ENCODE measurements at places on chromosomes 11 and 22.

DNA sequence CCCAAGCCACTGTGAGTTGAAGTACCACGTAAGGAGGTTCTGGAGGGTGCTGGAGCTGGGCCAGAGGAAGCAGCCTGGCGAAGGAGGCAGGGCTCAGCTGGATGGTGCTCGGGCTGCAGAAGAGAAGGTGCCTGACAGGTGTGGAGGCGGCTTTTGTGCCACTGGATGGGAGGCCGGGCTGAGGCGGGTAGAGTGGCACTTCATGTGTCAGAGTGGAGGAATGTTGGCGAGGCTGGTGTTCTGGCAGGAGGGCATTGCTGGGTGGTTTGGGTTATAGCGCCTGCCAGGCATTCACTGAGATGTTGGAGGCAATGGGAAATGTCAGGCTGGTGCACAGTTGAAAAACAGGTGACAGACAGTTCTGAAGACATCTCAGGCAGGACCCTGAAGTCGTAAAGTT is 24.2 kb downstream of the UBE2L3 start:
- no peak for DNase-seq

DNA sequence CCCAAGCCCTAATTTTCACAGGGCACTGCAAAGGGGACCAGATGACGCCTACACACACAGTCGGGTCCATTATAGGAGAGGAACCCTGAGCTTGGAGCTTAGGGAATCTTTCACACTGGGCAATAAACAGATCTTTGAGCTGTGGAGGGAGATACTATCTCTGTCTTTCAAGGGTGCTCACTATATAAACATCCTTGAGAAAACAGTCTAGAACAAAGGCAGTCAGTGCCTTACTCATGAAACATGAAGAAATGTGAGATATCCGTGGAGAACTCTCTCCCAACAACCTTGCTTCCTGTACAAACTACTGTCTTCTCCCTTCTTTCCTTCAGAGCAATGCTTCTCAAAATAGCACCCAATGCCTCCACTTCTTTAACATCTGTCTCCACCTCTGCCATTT is 109.0 kb upstream of the APOA1 start:
- DNase-seq, result no peak

DNA sequence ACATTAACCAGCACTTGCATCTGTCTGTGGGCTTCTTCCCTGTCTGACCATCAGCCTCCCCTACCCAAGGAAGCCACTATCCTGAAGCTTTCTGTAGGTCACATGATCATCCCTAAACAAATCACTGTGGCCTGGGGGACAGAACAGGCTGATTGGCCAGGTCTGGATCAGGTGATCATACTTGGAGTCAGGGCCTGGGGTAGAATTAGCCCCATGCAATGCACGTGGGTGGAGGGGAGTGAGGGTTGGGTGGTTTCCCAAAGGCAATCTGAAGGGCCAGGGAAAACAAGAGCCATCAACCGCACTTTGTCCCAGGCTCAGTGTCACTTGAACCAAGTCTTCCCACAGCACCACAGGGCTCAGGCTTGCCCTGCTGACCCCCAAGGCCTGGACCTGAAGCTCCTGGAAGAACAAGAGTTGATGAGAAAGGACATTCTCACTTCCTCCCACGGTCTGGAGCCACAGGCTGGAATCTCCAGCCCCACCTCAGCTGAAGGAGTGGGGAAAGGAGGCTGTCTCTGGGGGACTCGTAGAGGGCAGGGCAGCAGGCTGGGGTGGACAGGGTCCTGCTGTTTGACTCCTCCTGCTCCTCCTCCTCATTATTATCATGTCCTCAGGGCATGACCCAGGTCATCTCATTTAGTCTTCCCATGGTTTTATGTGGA is 31.5 kb upstream of the TSPAN18 start:
- DNase-seq, result no peak

DNA sequence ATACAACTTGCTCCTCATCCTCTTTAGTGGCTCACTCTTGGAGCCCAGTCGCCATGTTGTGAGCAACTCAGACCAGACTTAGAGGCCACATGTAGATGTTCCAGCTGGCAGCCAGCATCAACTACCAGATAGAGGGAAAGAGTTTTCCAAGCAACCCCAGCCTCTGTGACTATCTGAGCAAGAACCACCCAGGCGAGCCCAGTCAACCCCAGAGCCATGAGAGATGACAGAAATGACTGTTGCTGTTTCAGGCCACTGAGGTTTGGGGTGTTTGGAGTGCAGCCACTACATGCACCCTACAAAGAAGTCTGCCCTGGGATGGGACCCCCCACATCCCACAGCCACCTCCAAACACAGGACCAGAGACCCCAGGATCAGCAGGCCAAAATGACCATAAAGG is 24.8 kb upstream of the CLDN5 start:
- no peak for DNase-seq

DNA sequence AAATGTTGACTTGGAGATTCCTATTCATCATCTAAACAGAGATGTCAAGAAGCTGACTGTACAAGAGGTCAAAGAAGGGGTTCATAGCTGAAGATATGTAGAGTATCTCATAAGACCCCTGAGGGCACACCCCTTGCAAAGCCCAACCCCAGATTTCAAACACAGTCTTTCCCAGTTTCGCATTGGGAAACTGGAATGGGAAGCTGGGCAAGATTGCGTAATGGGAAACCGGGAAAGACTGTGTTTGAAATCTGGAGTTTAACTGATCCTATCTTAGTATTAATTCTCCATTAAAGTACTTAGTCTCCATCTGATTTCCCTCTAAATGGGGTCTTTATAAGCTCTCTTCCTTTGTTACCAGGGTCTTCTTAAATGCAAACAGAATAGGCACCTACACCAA is 99.5 kb downstream of the FAM76B start:
- DNase-seq, result no peak

- no peak for DNase-seq
Measured at GRCh38 chr11:109775686-109776085, 317.5 kb upstream of the ZC3H12C start.

DNA sequence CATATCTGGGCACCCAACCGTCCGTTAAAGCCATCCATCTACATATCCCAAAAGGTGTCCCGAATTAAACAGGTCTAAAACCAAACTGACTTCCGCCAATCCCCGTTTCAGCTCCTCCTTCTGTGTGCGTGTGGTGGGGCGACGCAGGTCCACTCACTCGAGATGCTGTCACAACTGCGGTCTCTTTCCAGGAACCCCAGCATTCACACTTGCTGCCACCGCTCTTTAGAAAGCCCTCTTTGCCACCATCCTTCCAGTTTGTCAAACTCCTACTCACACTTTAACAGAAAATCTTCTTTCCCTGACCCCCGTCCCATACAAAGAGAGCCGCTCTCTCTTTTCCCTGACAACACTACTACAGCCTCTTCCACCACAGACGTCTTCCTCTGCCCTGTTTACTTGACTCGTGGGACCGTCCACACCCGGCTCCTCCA is 467 bp downstream of the ESS2 start:
- DNase-seq, result no peak

DNA sequence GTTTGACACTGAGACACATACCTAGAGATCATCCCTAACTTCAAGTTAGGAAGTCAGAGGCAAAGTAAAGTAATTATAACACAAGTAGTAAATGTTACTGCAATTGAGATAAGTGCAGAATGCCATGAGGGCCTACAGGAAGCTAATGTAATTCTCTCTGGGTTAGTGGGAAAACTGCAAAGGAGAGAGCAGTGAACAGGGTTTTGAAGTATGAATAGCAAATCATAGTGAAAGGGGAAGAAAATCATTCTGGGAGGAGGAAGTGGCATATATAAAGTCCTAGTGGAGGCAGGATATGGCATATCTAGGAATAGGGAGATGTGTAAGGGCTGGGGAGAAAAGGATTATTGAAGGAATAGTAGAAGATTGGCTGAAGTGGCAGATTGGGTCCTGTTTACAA is 27.9 kb downstream of the RNF169 start:
- DNase-seq, result no peak

DNA sequence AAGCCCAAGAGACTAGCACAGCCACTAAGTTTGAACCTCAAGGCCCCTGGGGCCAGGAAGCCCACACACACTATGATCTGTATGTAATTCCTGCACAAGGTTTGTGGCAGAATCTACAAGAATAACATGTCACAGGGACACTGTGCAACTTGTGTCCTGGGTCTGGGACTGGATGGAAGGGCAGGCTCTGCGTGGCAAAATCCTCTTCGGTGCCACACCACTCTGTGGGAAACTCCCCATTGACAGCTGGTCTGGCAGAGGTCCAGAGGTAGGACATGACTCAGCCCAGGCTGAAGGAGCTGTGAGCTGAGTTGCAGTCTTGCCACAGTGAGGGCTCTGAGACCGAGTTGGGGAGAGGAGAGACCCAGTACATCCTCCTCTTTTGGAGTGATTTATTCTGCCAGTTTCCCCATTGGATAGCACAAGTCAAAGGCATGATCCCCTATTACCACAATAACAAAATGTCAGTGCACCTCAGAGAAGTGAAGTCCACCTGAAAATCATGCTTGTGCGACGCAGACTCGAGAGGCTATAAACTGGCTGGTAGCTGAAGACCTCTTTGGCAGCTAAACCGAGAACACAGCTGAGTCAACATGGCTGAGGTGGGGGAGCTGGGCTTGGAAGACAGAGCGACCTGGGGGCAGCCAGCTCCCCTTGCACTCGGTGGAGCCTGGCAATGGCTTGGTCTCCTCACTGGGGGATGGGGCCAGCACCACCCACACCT is 23.3 kb upstream of the SERPIND1 start:
- peak; percentile 86 for DNase-seq

DNA sequence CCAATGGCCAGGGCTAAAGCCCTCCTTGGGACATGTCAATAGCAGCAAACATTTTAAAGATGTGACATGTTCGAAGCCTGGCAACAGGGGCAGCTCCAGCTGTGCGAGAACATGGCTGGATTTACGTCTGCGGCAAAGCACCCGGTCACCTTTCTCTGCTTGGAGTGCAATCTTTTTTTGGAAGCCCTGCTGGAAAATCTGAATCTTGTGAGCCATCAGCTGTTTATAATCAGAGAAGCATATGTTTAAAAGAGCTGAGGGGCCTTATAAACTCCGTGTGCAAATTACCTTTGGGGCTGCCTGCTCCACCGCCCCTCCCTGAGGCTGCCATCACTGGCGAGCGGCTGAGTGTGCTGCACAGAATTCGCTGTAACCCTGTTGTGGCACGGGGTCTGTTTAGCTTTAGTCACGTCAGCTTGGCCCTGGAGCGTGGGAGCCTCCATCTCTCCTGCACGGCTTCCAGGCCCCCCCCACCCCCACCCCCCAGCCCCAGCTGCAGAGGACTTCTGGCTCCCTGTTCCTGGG is 9.0 kb upstream of the KCNQ1OT1 start:
- no peak for DNase-seq

GRCh38 chr11:73590991-73591390 is 6.9 kb downstream of the FAM168A start:
- DNase-seq, result no peak

GRCh38 chr11:82458147-82458546 is 275.5 kb downstream of the FAM181B start:
- DNase-seq, result no peak

DNA sequence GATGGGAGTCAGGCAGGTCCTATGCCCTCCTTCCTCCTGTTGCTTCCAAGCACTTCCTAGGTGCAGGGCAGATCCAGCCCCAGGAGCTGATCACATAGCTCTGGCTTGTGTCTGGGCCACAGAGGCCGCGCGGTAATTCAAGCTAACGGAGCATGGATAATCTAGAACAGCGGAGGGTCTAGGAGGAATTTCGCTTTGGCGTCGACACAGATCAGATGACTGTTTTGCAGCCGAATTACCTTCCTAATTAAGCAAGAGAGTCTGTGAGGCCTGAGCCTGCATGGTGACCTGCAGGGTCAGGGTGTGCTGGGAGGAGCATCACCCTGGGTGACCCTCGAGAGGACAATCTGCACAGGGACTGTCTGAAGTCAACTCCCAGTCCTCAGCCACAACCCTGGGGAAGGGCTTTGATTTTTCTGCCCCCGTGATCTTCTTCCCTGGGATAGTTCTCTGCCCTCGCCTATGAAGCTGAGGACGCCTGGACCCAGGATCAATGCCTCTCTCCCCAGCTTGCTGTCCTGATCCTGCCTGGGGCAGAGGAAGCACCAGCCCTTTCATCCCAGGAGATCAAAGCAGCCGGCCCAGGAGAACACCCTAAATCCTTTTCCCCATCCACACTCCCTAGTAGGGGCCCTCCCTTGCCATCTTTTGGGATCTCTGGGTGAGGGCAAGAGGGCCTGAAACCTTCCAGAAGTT is 11.0 kb downstream of the NECTIN1 start:
- no peak for DNase-seq

- DNase-seq, result no peak
Measured at GRCh38 chr11:9285850-9286587, 20.9 kb upstream of the DENND5A start.

GRCh38 chr22:17281440-17281841 is 62.2 kb upstream of the ADA2 start:
- no peak for DNase-seq

DNA sequence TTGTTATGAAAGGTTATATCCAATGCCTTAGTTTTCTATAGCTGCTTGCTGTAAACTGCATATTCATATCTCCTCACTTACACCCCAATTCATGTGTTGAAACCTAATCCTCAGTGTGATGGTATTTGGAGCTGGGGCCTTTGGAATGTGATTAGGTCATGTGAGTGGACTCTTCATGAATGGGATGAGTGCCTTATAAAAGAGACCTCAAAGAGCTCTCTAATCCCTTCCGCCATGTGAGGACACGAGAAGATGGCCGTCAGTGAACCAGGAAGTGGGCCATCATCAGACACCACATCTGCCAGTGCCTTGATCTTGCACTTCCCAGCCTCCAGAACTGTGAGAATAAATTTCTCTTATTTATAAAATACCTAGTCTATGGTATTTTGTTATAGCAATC is 79.3 kb downstream of the CYP2R1 start:
- no peak for DNase-seq

DNA sequence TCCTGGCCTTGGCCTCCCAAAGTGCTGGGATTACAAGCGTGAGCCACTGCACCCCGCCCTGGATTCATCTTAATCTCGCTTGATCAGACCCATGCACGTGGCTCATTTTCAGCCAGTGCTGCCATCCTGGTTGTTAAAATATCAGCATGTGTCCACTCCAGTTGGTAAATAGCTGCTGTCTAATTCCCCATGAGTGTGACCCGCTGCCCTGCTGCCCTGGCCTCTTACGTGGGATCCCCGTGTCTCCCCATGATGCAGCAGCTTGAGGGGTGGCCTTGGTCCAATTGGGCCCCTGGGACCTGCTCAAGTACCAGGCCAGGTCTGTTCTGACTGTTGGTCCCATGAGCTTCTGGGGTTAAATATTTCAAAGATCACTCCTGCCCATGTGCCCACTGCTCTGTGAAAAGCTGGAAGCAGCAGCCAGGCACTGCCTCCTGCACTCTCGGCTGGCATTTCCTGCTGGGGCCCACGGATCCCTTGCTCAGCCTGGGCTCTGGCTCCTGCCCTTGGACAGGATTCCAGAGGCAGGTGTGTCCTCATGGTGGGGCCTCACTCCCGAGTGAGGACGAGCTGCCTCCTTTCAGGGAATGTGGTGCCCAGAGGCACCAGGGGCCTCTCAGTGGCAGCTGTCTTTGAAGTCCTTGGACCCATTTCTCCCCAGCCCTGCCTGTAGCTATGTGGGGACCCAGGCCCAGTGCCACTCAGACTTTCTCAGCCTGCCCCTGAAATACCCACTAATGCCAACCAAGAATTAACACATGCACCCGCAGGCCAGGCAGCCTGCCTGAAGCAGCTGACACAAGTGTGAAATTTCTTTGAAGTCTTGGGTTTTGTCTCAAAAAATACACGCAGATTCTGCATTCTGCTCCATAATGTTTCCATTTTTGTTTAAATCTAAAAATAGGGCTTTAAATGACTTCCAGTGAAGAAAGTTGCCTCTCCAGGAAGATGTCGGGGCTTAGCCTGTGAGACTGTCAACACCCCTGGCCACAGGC is 38.1 kb upstream of the PRDM11 start:
- no peak for DNase-seq

- no peak for DNase-seq
Measured at GRCh38 chr11:103803062-103803461, 233.4 kb upstream of the DDI1 start.

- no peak for DNase-seq
Measured at GRCh38 chr11:25415793-25416192, 916.1 kb upstream of the ANO3 start.

Measured in adrenal gland (tissue), 19 donors.